ENCODE measurements at places on chromosomes 7 and 10. TPM values are rescaled to one million over a fixed set of nuclear protein-coding genes. Genes with fewer than 3 reads are reported as not detected.

CHN2 gene
- total RNA-seq, result 3.9 TPM

MINPP1 gene
- total RNA-seq, result 18.8 TPM

PRLHR gene
- total RNA-seq, result not detected

PRKG1 gene
- 8.7 TPM for total RNA-seq

GRCh38 chr10:115942101-115942500 lies 330.9 kb downstream of the GFRA1 start:
- no peaks in the 10 kb centered on the region for H3K4me1 ChIP-seq
- no peaks in the 10 kb centered on the region for H3K36me3 ChIP-seq
- no peak overlapping the region for H3K4me3 ChIP-seq
- no peak for DNase-seq

GRCh38 chr10:35712486-35712885 lies 70.4 kb upstream of the FZD8 start:
- no peak for DNase-seq
- no peaks in the 10 kb centered on the region for H3K4me1 ChIP-seq
- no peaks in the 10 kb centered on the region for H3K27me3 ChIP-seq
- no peaks in the 10 kb centered on the region for H3K36me3 ChIP-seq
- no peak overlapping the region for H3K27ac ChIP-seq
- H3K4me3 ChIP-seq, result no peak overlapping the region

All from tibial nerve (tissue), 4 donors.